CD4-positive, alpha-beta T cell treated with Interleukin-17A for 4 hours (primary cell): ENCODE measurements at places on chromosomes 2 and 18.

- no peak for DNase-seq
Measured at GRCh38 chr2:21233194-21233593, 109.4 kb downstream of the TDRD15 start.

DNA sequence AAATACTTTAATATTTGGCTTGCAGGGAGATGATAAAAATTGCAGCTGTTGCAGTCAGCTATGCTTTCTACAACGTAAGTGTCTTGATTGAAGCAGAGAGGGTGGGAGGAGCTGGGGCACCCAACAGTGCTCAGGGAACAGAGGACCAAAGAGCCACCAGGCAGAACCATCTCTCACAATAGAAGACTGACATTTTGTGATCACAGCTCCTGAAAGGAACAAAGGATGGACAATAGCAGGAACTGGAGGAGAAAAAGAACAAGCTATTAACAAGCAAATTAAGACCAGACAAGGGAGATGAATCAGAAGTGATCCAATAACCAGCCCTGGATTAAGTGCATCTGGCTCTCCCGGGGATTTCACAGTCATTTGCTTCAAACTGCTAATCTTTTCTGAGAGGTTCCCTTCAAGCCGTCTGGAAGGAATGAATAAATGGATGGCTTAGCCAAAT lies 65.7 kb upstream of the SMAD2 start:
- DNase-seq, result no peak

GRCh38 chr2:37671009-37671815 lies at the start of gene CDC42EP3:
CDC42EP3 (minus strand) TSS chr2:37671642; CDS start chr2:37646587, 25,055 bp downstream.
- DNase-seq, result peak; percentile 84

GRCh38 chr18:42373584-42373983 lies 418.6 kb downstream of the PIK3C3 start:
- no peak for DNase-seq

DNA sequence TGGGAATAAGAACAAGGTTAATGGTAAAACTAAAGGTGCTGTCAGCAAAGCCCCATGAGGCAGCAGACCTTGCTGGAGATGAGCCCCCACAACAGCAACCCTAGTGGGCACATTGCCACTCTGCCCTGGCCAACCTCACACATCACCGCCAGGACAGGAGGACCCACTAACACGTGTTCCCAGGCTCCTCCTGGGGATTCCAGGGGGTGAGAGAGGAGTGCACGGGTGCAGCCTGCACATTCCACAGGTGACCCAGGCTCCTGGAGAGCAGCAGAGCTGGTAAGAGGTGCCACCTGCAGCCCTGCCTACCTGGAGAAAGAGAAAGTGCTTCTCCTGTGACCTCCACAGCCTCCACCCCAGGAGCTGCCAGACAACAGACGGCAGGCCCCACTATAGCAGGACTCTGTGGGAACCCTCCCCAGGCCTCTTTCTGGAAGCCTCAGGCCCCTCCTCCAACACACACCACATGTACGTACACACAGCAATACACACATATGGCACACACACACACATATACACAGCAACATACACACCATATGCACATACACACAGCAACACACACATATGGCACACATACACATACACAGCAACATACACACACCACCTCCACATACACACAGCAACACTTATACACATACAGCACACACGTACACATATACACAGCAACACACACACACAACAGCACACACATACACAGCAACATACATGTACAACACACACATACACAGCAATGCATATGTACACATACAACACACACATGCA lies 187.1 kb downstream of the GLI2 start:
- DNase-seq, result no peak

- no peak for DNase-seq
Measured at GRCh38 chr2:200765139-200765951, 46.4 kb upstream of the BZW1 start.

GRCh38 chr2:109166811-109167210 lies 37.8 kb downstream of the SH3RF3 start:
- DNase-seq, result no peak

DNA sequence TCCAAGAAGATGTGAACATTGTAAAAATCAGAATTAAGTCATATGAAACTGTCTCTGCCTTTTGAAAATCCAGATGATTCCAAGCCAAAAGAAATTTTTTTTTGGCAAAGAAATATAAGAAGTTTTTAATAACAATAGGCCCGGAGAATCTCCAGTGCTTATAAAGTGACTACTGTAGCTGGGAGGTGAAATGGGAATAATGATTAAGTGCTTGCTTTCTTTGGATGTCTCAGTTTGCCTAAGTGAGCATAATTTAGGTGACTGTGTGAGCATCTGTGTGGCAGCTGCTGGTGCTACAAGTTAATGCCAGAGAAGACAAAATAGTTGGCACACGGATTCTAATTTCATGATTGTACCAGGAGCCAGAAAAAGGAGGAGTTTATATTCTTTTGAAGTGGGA lies 185.0 kb downstream of the LTBP1 start:
- DNase-seq, result no peak

- no peak for DNase-seq
Measured at GRCh38 chr2:142930835-142931398, 53.5 kb downstream of the KYNU start.

DNA sequence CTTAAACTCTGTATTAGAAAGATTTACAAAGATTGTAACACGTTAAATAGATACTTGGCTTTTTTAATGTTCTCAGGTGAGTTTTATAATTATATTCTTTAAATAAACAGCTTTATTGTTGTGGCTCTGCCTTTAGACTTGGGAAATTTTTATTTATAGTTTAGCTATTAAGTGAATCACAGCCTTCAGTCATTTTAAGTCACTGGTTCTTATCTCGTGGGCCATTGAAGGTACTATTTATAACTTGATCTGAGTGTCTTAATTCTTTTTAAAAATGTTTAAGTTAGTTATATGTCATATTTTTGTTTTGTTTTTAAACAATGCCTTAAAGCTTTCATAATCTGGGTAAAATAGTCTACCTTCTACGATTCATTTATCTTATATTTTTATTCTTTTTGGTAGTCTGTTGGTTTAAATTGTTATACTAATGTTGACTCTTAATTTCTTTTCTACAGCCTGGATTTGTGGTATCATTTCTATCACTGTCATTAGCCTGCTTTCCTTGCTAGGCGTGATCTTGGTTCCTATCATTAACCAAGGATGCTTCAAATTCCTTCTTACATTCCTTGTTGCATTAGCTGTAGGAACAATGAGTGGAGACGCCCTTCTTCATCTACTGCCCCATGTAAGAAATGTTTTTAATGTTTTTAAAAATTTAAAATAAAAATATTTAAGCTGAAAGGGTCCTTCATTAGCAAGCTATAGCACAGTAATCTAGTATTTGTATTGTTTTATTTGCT lies 49.3 kb downstream of the SLC39A10 start:
- no peak for DNase-seq

DNA sequence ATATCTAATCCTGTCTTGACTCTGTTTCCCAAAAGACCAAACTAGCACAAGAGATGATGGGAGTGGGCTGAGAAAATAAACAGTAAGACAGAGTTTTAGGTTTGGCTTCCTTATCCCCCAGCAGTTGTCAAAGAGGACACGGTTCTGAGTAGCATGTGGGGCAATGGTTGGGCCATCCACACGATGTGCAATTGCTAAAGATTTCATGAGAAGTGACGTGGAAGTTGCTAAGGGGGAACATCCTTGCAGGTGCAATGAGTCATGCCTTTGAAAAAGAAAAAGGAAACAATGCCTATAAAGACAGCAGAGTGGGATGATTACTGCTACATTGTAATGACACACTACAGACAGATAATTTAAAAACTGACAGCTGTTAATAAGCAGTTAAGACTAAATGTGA lies 1395.8 kb downstream of the LRP1B start:
- DNase-seq, result no peak

DNA sequence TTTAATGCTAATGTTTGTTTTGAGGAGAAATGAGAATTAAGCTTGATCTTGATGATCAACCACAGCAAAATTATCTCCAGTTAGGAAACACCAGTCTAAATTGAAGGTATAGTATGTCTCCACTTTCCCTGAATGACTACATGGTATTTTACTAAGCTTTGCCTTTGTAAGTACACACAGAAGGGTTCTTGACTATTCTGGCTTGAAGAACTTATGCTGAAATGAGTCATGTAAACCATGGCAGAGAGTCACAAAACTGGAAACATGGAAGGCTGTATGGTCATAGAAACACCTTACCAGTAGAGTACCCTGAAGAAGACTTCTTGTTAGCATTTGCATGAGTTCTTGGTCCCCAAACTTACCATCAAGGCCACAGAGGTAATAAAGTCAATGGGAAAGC lies 250.5 kb downstream of the SLC8A1 start:
- DNase-seq, result no peak

- no peak for DNase-seq
Measured at GRCh38 chr18:23900994-23901393, 113.6 kb upstream of the TTC39C start.

- DNase-seq, result peak; percentile 82
Measured at GRCh38 chr2:30266051-30266621, 34.8 kb downstream of the LBH start.

GRCh38 chr2:211033765-211034164 lies 477.4 kb downstream of the CPS1 start:
- DNase-seq, result no peak

DNA sequence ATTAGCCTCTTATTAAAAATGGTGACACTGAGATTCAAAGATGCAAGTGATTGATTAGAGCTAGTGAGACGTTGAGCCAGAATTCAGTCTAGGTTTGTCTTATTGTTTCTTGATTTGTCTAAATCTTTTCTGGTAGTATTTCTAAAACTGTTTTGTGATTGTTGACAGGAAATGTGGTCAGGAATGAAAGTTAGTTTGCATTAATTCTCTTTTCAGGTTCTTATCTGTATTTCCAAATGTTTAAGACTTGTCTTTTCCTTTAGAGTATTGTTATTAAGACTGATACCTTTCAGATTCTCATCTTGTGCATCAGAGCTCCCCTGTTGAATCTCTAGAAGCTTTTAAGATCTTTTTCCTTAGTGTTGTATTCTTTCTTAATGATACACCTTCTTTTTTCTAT lies 89.3 kb downstream of the MBD5 start:
- DNase-seq, result no peak

DNA sequence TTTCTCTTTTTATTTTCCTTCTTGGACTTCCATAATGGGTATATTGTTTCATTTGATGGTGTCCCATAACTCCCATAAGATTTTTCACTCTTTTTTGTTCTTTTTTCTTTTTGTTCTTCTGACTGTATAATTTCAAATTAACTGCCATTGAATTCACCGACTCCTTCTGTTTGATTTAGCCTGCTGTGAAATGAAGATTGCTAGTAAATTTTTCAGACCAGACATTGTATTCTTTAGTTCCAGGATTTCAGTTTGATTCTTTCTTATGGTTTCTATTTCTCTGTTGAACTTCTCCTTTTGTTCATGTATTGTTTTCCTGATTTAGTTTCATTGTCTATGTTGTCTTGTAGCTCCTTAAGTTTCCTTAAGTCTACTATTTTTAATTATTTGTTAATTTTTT lies 87.6 kb upstream of the SPOPL start:
- DNase-seq, result no peak

- DNase-seq, result no peak
Measured at GRCh38 chr2:214547931-214548330, 137.1 kb downstream of the VWC2L start.

GRCh38 chr2:211875488-211875887 lies 663.1 kb downstream of the ERBB4 start:
- DNase-seq, result no peak

GRCh38 chr2:156585457-156585856 lies 149.3 kb downstream of the GPD2 start:
- no peak for DNase-seq

DNA sequence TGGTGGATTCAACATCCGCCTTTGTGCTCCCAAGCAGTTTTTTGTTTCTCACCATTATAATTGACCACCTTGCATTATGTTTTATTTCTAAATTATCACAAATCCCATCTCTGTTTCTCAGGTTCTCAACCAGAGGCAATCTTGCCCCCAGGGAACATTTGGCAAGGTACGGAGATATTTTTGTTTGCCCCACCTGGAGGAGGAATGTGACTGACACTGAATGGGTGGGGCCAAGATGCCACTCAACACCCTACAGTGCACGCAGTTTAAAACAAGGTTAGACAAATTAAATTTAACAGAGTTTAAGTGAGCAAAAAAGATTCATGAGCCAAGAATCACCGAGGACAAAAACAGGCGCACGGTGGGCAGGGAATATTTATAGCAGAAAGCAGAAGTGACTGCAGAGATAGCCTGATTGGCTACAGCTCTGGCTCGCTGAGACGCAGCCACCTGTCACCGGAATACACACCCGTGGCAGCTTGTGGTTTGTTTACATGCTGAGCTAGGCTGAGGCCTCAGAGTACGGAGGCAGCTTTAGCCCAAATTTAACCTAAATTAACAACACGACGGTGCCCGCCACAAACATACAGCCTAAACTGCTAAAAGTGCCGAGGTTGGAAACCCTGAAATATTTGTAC lies 150.0 kb upstream of the ALKAL2 start:
- peak; percentile 73 for DNase-seq

DNA sequence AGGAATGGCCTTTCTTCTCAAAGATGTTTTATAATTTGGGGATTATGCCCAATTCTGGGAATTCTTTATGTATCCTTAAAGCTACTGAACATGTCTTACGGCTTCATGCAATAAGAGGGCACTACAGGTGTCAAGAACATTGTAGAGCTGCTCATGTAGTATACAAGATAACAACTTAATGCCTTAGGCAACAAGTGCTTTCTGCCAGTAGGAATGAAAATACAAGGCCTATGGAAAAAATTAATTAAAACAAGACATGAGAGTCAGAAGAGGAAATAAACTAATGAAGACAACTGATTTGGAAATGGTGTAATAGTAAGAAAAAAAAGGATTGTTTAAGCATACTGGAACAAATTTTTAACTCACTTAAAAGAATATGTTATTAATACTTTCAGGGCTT lies 27.3 kb downstream of the GREB1L start:
- DNase-seq, result no peak

DNA sequence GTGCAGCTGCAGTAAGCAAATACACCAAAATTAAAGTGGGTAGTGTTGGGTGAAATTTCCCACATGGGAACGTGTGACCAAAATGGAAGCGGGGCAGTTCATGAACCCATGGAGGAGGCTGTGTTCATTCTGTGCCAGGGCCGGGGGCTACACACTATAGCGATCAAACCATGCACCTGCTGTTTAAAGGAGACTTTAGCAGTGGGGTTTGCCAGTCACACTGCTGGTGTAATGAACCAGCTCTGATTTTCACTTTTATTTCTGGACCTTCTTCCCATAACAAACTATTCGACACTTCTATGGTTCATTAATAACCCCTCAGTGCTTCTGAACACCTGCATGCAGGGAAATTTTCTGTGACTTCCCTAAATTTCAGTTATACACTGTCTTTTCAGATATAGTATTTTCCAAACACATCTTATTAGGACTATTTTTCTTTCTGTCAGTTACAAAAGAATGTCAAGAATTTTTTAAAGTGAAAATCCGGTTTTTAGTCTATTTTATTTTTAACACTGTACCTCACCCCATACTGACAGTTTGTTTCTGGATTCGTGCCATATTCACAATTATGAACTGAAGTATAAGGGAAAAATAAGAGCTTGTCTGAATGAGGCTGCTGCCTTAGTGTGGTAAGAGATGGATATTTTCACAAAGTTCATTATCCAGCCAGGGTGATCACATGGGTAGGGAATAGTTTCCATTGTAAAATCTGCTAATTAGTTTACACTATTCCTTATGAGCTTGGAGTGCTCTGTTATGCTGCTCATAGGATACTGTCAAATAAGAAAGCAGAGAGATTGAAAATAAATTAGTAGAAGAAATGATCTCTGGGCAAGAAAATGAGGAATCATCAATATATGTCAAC lies 111.3 kb upstream of the CAVIN2 start:
- no peak for DNase-seq
